Activated naive CD4-positive, alpha-beta T cell (primary cell): ENCODE measurements at places on chromosomes 4 and X.

DNA sequence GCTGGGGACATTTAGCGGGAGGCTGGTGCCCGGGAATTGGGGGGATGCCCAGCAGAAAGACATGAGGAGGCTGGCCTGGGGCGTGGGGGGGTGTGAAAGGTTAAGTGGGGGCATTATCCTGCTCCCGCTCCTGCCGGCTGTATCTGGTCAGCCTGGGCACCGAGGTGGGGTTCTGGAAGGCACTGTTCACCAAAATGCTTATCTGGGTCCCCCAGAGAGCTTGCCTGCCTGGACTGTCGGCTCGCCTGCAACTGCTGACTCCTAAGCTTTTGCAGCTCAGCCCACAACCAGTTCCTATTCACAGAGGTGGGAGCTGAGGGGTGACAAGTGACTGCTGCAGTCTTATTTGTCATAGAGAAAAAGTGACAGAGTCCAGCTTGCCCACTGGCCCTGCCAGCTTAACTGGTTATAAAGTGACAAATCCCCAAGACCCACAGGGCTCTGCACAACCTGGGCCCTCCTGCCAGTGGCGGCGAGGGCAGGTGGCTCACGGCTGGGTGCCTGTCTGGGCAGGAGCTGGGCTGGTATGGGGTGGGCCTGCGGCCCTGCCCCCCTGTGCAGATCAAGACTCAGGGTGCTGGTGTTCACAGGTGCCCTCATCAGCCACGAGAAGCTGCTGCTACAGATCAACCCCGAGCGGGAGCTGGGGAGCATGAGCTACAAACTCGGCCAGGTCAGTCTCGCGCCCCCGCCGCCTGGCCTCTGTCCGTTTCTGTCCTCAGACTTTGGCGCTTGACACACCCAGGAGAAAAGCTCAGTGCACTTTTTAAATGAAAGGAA lies 23.7 kb upstream of the MSANTD1 start:
- no peak for DNase-seq

DNA sequence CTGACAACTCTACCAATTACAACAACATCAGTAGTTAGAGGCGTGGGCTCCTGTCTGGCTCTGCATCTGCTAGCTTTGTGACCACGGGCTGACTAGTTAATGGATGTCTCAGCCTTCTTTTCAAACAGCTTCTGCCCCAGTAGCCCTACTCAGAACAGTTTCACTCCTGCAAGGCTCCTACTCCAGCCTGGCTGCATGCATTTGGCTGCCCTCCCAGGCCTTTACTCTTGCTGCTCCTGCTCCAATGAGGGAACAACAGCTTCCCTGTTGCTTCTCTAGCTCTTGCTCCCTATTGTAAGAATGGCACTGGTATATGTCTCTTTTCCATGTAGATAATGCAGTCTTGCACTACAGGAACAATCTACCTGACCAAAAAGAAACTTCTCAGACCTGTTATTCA lies 93.3 kb downstream of the TTC29 start:
- DNase-seq = no peak

- DNase-seq = no peak
These were observed 22.8 kb upstream of the ASMTL start for GRCh38 chrX:1475481-1475880.

DNA sequence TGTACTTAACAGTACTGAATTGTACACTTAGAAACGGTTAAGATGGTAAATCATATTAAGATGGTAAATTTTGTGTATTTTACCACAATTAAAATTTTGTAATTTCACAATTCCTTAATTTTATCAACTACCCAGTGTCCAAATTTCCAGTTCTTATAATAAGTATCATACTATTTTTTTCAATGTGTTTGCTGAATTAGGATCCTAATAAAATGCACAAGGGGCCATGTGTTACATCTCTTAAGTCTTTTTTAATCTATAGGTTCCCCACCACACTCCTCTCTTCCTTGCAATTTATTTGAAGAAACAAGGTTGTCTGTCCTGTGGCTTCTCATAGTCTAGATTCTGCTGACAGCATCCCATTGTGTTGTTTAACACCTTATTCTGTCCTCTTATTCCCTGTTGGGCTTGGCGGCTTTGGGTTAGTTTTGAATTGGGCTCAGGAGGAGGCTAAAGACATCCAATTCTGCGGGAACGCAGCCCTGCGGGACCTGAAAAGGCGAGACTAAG lies 533 bp upstream of the SYAP1 start:
- DNase-seq = no peak

DNA sequence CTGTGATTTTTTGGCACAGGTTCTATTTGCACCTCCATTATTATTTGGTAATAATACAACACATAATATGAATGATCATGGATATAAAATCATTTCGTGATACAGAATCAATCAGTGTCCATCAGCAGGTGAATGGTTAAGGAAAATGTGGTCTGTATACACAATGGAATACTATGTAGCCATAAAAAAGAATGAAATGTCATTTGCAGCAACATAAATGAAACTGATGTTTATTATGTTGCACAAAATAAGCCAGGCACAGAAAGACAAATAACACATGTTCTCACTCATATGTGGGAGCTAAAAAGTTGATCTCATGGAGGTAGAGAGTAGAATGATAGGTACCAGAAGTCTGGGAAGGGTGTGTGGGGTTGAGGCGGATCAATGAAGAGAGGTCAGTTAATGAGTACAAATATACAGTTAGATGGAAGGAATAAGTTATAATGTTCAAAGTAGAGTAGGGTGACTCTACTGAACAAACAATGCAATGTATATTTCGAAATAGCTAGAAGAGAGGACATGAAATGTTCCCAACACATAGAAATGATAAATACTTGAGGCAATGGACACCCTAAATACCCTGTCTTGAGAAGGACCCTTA lies 1.1 kb upstream of the SMARCA1 start:
- no peak for DNase-seq

GRCh38 chr4:94798808-94799207 lies 41.1 kb downstream of the BMPR1B start:
- no peak for DNase-seq

GRCh38 chr4:69668680-69669079 lies 15.6 kb upstream of the UGT2A1 start:
- no peak for DNase-seq

DNA sequence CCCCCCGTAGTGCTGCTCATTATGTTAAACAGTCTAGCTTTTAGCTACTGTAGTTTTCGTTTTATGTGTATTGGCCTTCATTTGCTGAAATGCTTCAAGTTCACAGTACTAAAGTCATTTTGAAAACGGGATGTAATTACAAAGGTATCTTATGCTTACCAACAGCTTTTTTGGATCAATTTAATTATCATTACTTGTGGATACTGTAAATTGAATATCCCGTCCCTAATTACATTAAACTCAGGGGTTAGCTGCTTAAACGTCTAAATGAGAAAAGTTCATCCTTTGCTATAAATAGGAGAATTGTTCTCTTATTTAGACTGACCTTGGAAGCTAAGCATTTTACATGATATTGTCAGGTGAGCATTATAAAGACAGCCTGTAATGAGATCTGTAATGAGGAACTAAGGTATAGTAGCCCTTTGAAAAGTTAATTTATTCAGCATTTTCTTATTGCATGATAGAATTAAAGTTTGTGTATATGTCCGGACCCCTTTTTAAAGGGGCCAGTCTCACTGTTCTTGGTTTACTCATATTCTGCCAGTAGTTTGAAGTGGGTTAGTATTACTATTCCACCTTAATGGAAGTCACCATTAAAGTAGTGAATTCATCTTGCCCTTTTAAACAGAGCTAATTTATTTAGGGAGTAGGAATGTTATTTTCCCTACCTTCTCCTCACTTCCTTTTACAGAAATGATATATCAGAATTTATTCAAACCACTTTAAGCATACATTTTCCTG lies 252.6 kb downstream of the TENM3 start:
- DNase-seq = no peak
